ENCODE measurements at places on chromosomes 4 and X. TPM values are rescaled to one million over a fixed set of nuclear protein-coding genes. Genes with fewer than 3 reads are reported as not detected.

DNA sequence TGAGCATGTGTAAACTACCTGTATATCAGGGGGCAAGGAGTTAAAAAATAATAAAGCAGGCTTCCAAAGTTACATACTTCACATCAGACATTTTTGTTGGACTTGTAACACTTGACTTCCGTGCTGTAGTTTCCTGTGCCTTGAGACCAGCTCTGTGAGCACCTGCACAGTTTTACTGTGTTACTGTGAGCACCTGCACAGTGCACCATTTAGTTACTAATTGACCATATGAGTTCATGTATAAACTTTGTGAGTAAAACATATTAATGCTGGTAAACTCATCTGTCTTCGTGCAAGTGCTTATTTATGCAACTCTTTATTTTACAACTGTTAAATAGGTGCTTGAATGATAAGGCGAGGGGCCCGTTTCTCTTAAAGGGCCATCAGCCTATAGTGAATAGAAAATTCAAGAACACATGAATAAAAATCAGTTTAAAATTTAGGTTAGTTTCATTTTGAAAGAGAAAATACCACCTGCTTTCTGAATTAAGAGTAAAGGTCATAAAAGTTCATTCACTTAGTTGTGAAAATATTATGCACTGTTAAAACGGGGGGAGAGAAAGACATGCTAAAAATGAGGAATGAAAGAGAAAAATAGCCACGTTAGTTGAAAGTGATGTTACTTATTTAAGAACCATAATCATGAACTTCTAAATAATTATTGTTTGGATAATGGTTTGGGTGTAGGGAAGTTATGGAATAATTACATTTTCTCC is 42.4 kb downstream of the USP9X start:
- no peak for DNase-seq
- H3K27me3 ChIP-seq, result no peaks in the 10 kb centered on the region
- no peak overlapping the region for H3K27ac ChIP-seq
- H3K4me1 ChIP-seq, result no peaks in the 10 kb centered on the region

- H3K27ac ChIP-seq, result peak within 1 kb of the TSS; percentile 71
- no peaks in the 10 kb centered on the region for H3K36me3 ChIP-seq
- no peak within 1 kb of the TSS for H3K4me3 ChIP-seq
- H3K27me3 ChIP-seq, result no peaks in the 10 kb centered on the region
- DNase-seq, result peak; percentile 7
Measured at GRCh38 chr4:154562697-154563254, at the start of gene FGB. Gene FGB (plus strand): TSS chr4:154563011. CDS start chr4:154563019, 8 bp downstream.

Gene BOD1L1
- total RNA-seq, result 22.0 TPM

DNA sequence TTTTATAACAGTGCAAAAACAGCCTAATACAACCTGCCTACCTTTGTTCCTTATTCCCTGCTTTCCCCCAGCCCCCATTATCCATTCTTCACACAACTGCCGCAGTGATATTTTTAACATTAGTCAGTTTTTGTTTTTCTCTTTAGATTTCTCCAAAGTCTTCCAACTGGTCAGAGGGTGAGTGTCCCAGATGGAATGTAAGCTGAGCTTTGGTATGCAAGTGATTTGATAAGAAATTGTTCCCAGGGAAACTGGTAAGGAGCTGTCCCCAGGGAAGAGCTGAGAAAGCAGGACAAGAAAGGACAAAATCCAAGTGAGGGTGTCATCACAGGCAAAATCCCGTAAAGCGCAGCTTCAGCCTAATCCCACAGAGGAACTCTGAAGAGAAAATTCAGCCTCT is 475.5 kb upstream of the ADGRL3 start:
- peak; percentile 92 for DNase-seq
- peaks cover 38% of the 10 kb centered on the region for H3K4me1 ChIP-seq
- no peaks in the 10 kb centered on the region for H3K36me3 ChIP-seq

Gene FHL1
- total RNA-seq, result 42.4 TPM

Gene PLP1
- not detected for total RNA-seq

Gene BMX
- not detected for total RNA-seq

DNA sequence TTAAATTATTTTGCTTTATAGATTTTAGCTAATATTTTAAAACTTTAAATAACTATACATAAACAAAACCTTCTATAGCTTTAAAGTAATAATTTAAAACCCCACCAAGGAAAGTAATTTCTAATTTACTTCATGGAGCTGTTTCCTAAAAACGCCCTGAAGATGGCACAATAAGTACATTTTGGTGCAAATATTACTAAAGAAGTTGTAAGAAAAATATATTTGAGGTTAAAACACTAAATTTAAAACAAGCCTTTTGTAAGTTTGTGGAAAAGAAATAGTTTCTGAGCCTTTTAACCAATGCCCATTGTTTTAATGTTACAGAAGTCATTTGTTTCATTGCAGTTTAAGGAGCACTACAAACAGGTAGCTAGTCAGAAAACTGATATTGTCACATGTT is 137.4 kb upstream of the AGA start:
- no peak overlapping the region for H3K4me3 ChIP-seq
- H3K27ac ChIP-seq, result no peak overlapping the region
- no peaks in the 10 kb centered on the region for H3K36me3 ChIP-seq
- peaks cover 7% of the 10 kb centered on the region for H3K4me1 ChIP-seq

GRCh38 chrX:152806035-152806434 is 24.5 kb downstream of the CETN2 start:
- H3K27ac ChIP-seq, result no peak overlapping the region
- H3K36me3 ChIP-seq, result no peaks in the 10 kb centered on the region
- no peaks in the 10 kb centered on the region for H3K4me1 ChIP-seq
- no peak overlapping the region for H3K4me3 ChIP-seq

GRCh38 chr4:110270492-110271197 is 72.2 kb upstream of the ELOVL6 start:
- H3K27ac ChIP-seq, result no peak overlapping the region
- H3K4me1 ChIP-seq, result no peaks in the 10 kb centered on the region
- H3K36me3 ChIP-seq, result no peaks in the 10 kb centered on the region
- H3K4me3 ChIP-seq, result no peak overlapping the region
- peak; percentile 54 for DNase-seq

- no peak overlapping the region for H3K4me3 ChIP-seq
- H3K27ac ChIP-seq, result no peak overlapping the region
- H3K36me3 ChIP-seq, result no peaks in the 10 kb centered on the region
- H3K27me3 ChIP-seq, result peaks cover 40% of the 10 kb centered on the region
- H3K4me1 ChIP-seq, result no peaks in the 10 kb centered on the region
Measured at GRCh38 chrX:52821079-52821760, 10.1 kb downstream of the XAGE5 start.

GRCh38 chr4:80101071-80101791 is 28.2 kb upstream of the ANTXR2 start:
- H3K4me3 ChIP-seq, result 0 out of 2 replicates have a peak overlapping the region, but pooled peaks have one; percentile 1
- no peaks in the 10 kb centered on the region for H3K36me3 ChIP-seq
- H3K27me3 ChIP-seq, result no peaks in the 10 kb centered on the region
- peaks cover 55% of the 10 kb centered on the region for H3K4me1 ChIP-seq

Gene UGT2B17
- total RNA-seq, result not detected

- H3K4me3 ChIP-seq, result no peak overlapping the region
- H3K36me3 ChIP-seq, result no peaks in the 10 kb centered on the region
- no peaks in the 10 kb centered on the region for H3K27me3 ChIP-seq
- peak; percentile 64 for DNase-seq
Measured at GRCh38 chr4:177681902-177682301, 239.7 kb upstream of the AGA start.

DNA sequence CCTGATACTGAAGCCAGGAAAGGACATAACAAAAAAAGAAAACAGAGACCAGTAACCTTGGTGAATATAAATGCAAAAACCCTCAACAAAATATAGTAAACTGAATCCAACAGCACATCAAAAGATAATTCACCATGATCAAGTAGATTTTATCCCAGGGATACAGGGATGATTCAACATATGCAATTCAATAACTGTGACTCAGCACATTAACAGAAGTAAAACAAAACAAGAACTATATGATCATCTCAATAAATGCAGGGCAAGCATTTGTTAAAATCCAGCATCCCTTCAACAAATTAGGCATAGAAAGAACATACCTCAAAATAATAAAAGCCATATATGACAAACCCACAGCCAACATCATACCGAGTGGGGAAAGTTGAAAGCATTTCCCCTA is 112.0 kb downstream of the HHIP start:
- 0 out of 2 replicates have a peak, but pooled peaks cover 7% of the 10 kb centered on the region for H3K4me1 ChIP-seq
- H3K27me3 ChIP-seq, result no peaks in the 10 kb centered on the region
- no peak overlapping the region for H3K27ac ChIP-seq
- H3K36me3 ChIP-seq, result no peaks in the 10 kb centered on the region
- peak; percentile 28 for DNase-seq

Gene APBB2
- 26.7 TPM for total RNA-seq

DNA sequence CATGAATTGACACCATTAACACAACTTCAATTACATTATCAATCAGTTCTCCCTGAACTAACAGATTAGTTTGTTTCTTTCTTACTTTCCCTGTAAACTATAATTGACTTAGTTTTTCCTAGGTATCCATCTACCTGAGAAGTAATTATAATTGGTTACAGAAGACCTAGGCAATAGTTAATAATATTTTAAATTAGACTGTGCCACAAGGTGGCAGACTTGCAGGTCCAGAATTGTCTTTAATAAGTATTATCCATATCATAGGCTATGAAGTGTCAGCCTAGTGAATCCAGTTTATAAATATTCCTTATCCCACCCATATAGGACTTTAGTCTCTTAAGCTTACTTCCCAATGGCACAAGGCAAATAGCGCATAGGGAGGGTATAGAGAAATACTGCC is 48.9 kb upstream of the FAM47B start:
- no peaks in the 10 kb centered on the region for H3K27me3 ChIP-seq
- DNase-seq, result peak; percentile 48
- no peaks in the 10 kb centered on the region for H3K36me3 ChIP-seq
- H3K4me1 ChIP-seq, result no peaks in the 10 kb centered on the region

DNA sequence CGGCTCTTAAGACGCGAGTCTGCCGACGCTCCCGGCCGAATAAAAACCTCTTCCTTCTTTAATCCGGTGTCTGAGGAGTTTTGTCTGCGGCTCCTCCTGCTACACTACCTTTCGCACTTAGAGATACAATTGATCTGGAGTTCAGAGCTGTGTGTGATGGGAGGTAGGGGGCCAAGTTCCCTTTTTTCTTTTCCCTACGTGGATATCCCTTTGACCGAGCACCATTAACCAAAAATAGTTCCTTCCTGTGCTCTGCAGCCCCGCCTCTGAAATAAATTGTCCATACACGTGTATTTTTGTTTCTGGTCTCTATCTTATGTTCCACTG is 555 bp upstream of the PGM2 start:
- peaks cover 16% of the 10 kb centered on the region for H3K4me1 ChIP-seq
- H3K4me3 ChIP-seq, result peak overlapping the region; percentile 98
- DNase-seq, result no peak
- no peaks in the 10 kb centered on the region for H3K27me3 ChIP-seq
- H3K27ac ChIP-seq, result peak overlapping the region; percentile 31
- H3K36me3 ChIP-seq, result peaks cover 7% of the 10 kb centered on the region

Gene CCSER1
- 6.0 TPM for total RNA-seq

- H3K4me1 ChIP-seq, result peaks cover 61% of the 10 kb centered on the region
- H3K4me3 ChIP-seq, result no peak overlapping the region
- no peaks in the 10 kb centered on the region for H3K27me3 ChIP-seq
- peak; percentile 63 for DNase-seq
Measured at GRCh38 chr4:85783483-85783882, 308.5 kb downstream of the ARHGAP24 start.

GRCh38 chr4:88045021-88045420 is 37.6 kb downstream of the PKD2 start:
- H3K4me1 ChIP-seq, result no peaks in the 10 kb centered on the region
- H3K36me3 ChIP-seq, result peaks cover 7% of the 10 kb centered on the region
- no peak overlapping the region for H3K27ac ChIP-seq
- no peak for DNase-seq
- no peaks in the 10 kb centered on the region for H3K27me3 ChIP-seq

Gene TMEM154
- 8.1 TPM for total RNA-seq

DNA sequence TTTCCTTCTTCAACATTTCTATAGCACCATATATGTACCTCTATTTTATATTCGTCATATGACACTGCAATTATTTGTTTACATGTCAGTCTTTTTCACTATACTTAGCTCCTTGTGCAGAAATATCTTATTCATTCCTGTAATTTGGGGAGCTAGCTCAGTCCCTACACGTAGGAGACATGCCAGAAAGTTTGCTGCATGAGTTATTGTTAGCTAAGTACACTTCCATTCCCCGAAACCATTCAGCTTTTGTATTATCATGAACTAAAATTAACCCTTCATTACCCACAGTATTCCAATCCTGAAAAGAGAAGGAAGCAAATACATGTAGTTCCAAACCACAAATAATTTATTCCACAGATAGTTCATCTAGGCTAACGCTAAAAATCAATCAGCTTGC is 10.2 kb downstream of the CBR4 start:
- no peak overlapping the region for H3K4me3 ChIP-seq
- no peak for DNase-seq
- H3K27ac ChIP-seq, result no peak overlapping the region
- no peaks in the 10 kb centered on the region for H3K4me1 ChIP-seq

Data from PC-3 (cell line).